ENCODE measurements at places on chromosomes 1 and 21.

GRCh38 chr21:44846485-44847260 is 26.8 kb downstream of the PTTG1IP start:
- DNase-seq: no peak

DNA sequence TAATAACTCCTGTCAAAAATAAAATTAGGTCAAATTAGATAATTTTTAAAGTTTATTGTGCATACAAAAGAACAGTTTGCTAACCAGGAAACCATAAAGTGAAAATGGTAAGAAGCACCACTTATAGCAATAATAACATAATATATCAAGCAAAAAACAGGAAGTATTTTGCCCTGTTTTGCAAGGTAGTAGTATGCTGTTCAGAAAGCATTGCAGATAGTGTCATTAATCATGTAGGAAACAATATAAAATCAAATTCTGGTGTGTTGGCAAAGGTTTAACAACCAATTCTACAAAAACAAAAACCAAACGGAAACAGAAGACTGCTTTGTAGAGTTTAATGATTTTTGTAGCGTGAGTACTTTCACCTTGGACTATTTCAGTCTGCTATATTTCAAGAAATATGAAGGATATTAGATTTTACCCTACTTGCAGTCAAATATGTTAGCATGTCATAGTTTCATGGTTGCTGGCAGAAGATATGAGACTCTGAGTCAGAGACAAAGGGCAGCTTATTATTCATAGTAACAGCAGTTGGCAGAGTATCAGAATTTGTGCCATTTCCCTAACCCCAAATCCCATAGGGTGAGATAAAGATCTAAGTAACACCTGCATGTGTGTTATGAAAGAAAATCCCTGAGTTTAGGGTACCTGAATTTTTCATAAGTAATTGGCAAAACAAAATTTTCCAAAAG is 729.0 kb upstream of the BRINP3 start:
- DNase-seq: peak; percentile 14

DNA sequence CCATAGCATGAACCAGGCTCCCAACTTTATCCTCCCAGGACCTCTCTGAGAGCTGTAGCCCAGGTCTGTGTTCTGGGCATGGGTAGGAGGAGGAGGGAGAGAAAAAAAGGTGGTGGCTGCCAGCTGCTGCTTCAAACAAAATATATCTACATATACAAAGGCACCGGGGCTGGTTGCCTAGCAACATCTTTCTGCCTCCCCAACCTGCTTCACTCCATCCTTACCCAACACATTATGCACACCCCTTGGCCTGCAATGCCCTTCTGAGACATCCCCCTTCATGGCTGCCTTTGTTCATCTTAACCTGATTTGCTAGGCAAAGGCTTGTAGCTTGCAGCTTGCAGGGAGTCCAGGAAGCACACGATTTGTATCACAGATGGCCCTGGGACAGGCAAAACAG is 27.2 kb upstream of the ATP1A1 start:
- peak; percentile 54 for DNase-seq

- DNase-seq: no peak
Measured at GRCh38 chr1:151867765-151868411, 14.4 kb upstream of the THEM5 start.

- no peak for DNase-seq
Measured at GRCh38 chr1:93475681-93476080, 27.8 kb downstream of the FNBP1L start.

GRCh38 chr1:178134061-178134460 is 40.2 kb downstream of the RASAL2 start:
- no peak for DNase-seq

Measured in COR-L47 (cell line).